ENCODE measurements at places on chromosomes 3 and 15. TPM values are rescaled to one million over a fixed set of nuclear protein-coding genes. Genes with fewer than 3 reads are reported as not detected.

DNA sequence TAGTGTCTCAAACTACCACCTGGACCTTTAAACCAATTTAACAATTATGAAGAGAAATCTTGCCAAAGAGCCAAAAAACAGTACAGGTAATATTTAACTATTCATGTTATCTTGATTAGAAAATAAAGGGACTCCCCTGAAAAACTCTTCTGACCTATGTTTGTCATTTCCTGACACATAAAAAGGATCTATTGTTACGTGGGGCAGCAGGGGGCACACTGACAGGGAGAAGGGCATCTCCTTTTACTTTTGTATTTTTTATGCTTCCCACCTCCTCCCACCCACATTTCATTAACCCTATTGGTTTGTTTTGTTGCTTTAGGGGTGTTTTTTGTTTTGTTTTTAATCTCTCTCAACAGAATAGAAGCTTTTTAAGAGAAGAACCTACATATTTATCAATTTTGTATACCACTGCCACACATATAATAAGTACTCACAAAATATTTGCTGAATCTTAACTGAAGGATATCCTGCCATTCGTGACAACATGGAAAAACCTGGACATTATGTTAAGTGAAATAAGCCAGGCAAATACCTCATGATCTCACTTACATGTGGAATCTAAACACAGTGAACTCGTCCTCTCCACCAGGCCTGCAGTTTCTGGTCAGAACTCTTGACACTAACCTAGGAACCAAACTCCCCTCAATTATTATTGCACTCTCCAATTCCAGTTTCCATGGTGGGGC lies 17.7 kb downstream of the STAG1 start:
- DNase-seq, result no peak

DNA sequence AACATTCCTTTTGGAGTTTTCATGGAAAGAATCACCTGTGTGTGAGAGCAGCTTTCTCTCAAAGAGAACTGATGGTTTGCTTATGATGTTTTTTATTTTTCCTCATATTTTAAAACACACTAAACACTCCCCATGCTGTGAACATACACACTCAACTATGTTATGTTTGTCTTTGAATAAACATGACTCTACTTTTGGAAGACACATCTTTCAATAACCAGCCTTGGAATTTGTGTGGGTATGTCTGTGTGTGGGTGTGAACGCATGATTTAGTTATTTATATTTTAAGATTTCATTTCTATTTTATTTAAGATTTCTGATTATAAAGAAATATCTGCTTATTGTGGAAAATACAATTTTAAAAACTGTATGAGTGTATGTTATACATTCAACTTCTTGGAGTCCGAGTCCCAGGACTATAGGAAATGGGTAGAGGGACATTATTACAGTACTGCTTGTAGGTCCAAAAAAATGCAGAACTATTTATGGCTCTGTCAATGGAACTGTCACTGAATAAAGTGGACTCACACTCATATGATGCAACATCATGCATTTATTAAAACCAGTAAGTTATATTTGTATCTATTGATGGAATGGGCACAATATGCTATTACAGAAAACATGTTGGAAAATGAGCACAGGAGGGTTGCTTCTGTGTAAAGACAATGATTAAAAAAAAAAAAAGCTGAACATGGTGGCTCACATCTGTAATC lies 43.5 kb downstream of the PDZRN3 start:
- DNase-seq, result no peak

DNA sequence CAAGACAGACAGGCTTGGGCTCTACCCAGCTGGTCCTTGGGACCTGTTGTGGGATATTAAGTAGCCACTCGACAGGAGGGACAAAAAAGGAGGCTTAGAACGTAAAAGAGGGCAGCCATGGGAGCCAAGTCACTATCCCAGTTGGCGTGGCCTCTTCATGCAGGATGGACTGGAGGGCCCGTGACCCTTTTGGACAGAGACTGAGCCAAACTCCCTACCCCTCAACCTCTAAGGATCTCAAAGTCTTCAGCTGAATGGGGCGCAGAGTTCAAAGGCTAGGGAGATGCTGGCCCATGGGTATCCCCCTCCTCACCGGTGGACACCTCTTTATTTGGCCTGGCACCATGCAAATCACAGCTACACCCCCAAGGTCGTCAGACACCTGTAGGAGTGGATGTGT lies 57.8 kb upstream of the SEC13 start:
- DNase-seq, result peak; percentile 51

The SH3GL3 gene
- not detected for total RNA-seq

The PDCD10 gene
- 48.5 TPM for total RNA-seq

The SV2B gene
- 3.4 TPM for total RNA-seq
